M059J (cell line): ENCODE measurements at places on chromosomes 6 and 20.

DNA sequence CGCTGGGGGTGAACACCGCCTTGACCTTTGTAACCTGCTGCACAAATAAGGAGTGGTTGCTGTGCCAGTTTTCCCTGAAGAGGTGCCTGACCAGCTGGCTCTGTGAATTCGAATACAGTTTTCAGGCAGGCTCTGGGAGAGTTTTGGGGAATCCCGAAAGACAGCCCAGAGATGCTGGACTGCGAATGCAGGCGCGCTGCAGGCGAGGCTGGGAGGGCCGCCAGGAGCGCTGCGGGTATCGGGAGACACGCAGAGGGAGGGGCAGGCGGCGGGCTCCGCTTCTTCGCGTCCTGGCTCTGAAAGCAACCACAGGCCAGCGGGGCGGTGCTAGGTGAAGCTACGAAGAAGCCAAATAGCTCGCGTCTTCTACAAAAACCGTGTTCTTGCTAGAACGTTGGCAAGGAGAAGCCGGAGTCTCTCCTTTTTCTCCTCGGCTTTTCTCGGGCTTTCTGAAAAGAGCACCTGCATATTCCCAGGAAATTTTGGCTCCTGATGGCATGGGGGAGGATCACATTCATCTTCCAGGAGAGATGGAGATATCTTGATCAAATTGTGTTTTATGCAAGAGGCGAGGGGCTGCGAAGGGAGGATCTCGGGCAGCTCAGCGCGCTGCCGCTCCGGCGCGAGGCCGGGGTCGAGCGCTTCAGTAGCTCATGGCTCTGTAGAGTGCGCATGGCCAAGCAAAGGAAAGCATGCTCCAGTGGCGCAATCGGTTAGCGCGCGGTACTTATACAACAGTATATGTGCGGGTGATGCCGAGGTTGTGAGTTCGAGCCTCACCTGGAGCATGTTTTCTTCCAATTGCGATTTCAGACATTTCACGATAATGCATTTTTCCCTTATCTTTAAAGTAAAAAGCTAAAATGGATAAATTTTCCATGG is 158.1 kb upstream of the ZNF184 start:
- DNase-seq, result peak; percentile 77

DNA sequence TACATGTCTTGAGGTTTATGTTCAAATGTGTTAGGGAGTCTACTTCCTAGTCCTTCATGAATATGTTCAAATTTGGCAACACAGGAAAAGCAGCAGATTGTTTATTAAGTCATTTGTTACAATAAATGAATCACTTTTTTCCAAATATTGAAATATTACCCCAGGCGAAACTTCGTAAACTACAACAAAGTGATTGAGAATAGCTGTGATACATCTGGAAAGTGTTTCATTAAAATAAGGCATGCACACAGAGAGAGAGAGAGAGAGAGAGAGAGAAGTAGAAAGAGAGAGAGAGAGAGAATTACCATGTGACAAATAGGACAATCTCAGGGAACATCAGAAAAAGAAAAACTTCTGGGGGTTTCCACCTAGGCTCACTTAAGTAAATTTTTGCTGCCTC is 363.1 kb upstream of the PTCHD4 start:
- no peak for DNase-seq

- no peak for DNase-seq
Observed at GRCh38 chr6:115901896-115902295, 158.8 kb downstream of the FRK start.

DNA sequence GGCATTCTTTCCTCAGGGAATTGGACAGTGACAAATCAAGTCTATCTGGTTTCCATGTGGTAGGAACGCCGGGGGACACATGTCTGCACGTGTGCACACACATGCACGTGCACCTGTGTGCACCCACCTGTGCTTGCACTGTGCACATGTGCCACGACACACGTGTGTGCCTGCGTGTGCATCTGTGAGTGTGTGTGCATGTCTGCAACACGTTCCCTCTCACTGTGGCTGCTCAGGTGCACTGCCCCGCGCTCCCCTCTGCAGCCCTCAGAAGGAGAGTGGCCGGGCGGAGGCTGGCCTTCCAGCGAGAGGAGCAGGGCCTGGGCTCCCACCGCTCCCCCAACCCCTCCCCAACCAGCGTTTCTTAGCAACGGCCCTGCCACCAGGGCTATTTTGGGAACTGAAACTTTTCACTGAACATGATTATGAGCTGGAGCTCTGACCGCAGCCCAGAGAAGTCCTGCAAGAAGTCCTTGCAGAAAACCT is 147.8 kb downstream of the PHACTR3 start:
- no peak for DNase-seq

DNA sequence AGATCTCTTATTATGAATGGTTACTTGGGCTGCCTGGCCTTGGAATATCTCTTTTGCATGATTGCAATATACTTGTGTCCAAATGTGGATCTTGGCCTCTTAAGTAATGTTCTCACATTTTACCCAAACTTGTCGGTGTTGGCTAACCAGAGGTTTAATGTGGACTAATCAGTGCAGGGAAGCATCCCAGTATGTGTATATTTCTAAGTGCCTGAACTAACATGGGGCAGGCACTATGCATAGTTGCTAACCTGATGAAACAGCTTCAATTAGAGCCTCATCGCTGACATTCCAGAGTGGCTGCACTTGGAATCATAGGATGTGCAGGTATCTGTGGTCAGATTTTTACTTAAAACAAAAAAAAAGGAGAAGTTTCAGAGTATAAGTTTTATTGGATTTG is 160.0 kb downstream of the PDE7B start:
- peak; percentile 27 for DNase-seq

GRCh38 chr6:112827793-112828192 is 480.7 kb downstream of the RFPL4B start:
- peak; percentile 60 for DNase-seq

DNA sequence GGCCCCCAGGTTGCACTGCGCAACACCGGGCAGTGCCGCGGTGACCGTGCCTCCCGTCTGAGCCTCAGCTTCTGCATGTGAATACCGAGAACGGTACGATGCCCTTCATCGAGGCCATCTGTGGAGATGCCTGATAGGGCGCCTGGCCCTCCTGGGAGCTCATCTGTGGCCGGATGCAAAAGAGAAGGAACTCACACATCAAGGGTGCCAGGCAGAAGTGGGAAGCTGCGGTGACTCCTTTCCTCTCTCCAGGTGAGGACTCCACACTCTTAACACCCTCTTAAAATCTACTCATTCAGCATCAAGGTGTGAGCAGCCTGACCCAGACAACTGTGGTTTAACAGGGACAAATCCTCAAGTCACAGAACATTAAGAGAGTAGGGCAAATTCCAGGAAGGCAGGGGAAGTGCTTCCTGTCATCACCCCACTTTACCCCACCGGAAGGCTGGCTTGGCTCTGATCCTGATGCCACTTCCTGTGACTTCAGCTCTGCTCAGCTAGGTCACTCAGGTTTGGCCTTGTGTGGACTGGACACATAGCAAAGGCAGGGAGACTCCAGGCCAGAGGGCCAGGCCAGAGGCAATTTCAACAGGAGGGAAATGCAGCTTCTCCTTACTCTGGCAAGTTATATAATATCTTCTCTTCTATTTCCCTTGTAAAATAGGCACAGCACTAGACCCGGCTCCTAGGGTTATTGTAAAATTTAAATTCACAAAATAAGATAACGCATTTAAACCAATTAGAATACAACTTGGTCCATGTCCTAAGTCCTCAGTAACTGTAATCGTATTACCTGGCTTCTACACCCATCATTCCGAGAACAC is 69.4 kb downstream of the CPNE5 start:
- peak; percentile 97 for DNase-seq

DNA sequence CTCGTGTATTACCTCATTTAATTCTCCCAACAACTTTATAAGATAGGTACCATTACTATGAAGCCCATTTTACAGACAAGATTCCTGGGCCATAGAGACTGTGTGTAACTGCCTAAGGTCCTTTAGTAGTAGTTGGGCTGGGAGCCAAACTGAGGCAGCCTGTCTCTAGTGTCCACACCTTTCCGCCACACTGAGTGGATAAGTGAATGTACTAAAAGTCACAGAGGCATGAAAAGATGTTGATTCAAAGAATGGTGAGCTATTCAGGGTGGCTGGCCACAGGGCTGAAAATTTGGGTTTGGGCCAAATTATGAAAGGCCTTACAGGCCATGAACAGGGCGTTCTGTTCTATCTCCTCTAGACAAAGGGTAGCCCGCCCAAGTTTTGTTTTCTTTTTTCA is 11.0 kb downstream of the CD24 start:
- no peak for DNase-seq

GRCh38 chr20:43560974-43561373 is 2.1 kb downstream of the SGK2 start:
- no peak for DNase-seq
